ENCODE measurements at places on chromosomes 12 and 14. TPM values are rescaled to one million over a fixed set of nuclear protein-coding genes. Genes with fewer than 3 reads are reported as not detected.

DNA sequence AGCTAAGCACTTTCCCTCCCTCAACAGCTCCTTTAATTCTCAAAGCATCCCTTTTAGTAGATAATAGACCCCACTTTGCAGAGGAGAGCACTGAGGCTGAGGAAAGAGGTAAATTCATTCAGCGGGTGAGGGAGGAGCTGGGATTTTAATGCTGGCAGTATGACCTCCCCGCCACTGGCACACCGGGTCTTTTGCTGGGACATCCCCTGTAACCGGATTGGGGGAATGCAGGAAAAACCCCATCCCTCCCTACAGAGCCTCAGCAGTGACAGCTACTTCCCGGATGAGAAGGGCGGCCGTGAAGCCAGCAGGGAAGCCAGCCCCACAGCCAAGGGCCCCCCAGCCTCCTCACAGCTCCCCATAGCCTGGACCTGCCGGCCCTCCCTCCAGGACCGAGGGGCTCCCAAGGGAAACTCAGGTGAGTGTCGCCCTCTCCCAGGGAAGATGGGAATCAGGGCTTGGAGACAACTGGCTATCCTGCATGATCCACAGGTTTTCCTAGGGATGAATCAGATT is 12.1 kb downstream of the ZBTB39 start:
- peaks cover 6% of the 10 kb centered on the region for H3K36me3 ChIP-seq
- H3K4me1 ChIP-seq, result peaks cover 33% of the 10 kb centered on the region
- DNase-seq, result no peak
- no peak overlapping the region for H3K4me3 ChIP-seq

- H3K36me3 ChIP-seq, result peaks cover 9% of the 10 kb centered on the region
- no peak for DNase-seq
- no peaks in the 10 kb centered on the region for H3K27me3 ChIP-seq
- no peaks in the 10 kb centered on the region for H3K4me1 ChIP-seq
- H3K27ac ChIP-seq, result no peak overlapping the region
Observed at GRCh38 chr14:77508249-77508648, 9.6 kb upstream of the ISM2 start.

DNA sequence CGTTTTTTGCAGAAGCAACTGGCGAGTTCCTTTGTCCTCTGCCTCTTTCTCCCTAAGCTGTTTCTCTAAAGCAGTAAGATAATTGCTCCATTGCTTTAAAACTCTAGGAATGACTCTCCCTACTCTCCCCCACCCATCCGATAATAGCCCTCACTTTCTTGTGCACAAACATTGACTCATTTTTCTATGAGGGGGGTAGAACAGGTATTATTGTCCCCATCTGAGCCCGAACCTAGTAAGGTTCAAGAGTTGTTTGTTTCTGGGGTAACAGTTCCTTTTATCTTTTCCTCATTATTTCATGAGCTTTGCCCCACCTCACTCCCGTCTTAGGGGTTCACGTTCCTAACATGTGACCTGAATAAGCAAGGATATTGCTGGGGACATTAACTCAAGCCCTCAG is 190.6 kb downstream of the EMP1 start:
- H3K27me3 ChIP-seq, result peaks cover 8% of the 10 kb centered on the region
- H3K27ac ChIP-seq, result no peak overlapping the region
- DNase-seq, result no peak
- no peaks in the 10 kb centered on the region for H3K36me3 ChIP-seq
- H3K4me1 ChIP-seq, result no peaks in the 10 kb centered on the region

- no peak overlapping the region for H3K4me3 ChIP-seq
- H3K27me3 ChIP-seq, result peaks cover 6% of the 10 kb centered on the region
- H3K4me1 ChIP-seq, result no peaks in the 10 kb centered on the region
- no peaks in the 10 kb centered on the region for H3K36me3 ChIP-seq
Observed at GRCh38 chr12:65501093-65501621, 222.7 kb downstream of the MSRB3 start.

DNA sequence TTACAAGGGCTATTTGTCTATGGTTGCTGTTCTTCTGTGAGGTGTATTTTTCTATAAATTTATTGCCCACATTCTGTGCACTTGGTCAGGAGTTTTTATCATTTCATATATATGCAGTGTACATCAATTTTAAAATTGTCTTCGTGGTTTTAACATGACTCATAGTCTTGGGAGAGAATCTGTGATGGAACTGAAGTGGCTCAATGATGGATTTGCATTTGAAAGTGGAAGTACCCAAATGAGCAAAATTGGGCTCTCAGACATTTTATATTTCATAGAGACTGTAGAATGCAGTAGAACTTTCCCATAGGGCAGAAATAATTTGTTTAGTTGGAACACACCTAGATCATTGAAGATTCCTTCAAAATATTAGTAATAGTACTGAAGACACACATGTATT is 1.9 kb upstream of the SCFD1 start:
- peaks cover 5% of the 10 kb centered on the region for H3K36me3 ChIP-seq
- peak overlapping the region; percentile 84 for H3K4me3 ChIP-seq
- no peaks in the 10 kb centered on the region for H3K27me3 ChIP-seq
- peak overlapping the region; percentile 28 for H3K27ac ChIP-seq
- no peak for DNase-seq

- no peak overlapping the region for H3K4me3 ChIP-seq
- no peak for DNase-seq
- no peak overlapping the region for H3K27ac ChIP-seq
- H3K36me3 ChIP-seq, result no peaks in the 10 kb centered on the region
Observed at GRCh38 chr14:105581551-105582341, 55.4 kb downstream of the TMEM121 start.

DNA sequence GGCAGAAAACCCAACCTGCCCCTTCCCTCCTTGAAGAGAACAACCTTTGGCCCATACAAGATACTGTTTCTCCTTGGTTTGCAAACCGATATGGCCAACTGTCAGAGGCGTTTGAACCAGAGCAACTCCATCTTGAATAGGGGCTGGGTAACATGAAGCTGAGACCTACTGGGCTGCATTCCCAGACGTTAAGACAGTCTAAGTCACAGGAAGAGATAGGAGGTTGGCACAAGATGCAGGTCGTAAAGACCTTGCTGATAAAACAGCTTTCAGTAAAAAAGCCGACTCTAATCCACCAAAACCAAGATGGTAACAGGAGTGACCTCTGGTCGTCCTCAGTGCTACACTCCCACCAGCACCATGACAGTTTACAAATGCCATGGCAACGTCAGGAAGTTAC is 42.7 kb upstream of the TMEM132C start:
- H3K27ac ChIP-seq, result no peak overlapping the region
- H3K27me3 ChIP-seq, result no peaks in the 10 kb centered on the region

DNA sequence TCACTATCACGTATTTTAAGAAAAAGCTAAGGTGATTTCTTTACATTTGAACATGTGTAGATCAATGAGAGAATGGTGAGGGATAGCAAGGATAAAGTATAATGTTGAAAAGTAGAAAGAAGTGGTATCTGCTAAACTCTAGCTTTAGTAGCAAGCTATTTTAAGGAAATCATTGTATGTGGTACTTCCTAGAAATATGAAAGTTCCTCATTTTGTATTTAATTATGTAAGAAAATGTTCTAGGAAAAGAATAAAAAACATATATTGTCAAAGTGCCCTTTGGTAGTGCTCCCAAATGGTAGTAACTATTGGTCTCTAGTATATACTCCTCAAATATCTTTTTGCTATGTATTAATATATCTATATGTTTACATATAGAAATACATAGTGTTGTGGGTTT is 35.7 kb downstream of the RAB21 start:
- no peak overlapping the region for H3K4me3 ChIP-seq
- H3K27me3 ChIP-seq, result no peaks in the 10 kb centered on the region
- peaks cover 6% of the 10 kb centered on the region for H3K4me1 ChIP-seq
- no peak overlapping the region for H3K27ac ChIP-seq

DNA sequence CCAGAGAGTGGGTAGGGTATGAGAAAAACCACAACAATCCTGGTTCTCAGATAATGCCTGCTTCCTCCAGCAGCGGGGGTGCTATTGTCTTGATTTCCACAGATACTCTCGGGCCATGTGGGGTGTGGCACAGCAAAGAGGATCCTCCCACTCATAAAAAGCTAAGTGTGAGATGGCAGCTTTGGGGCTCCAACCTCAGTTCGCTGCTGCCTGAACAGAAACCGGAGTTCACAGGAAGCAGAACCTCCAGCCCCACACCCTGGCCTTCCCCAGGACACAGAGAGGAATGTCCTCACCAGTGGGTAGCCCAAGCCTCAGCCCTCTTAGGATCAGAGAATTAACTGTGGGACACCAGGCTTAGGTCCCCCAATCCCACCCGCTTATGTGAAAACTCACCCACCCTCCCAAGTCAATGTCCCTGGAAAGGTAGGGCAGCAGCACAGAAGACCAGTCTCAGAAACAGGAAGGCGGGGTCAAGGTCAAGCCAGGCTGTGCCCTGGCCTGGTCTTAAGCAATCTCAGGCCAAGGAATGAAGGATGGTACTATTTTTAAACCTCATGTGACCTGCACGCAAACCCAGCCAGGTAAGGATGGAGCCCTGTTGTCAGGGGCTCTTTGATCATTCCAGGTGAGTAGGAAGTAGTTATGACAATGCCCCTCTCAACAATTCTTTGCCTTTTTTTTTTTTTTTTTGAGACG is 9.0 kb downstream of the KCTD10 start:
- no peak overlapping the region for H3K27ac ChIP-seq
- DNase-seq, result no peak
- H3K4me3 ChIP-seq, result no peak overlapping the region
- H3K4me1 ChIP-seq, result peaks cover 19% of the 10 kb centered on the region

DNA sequence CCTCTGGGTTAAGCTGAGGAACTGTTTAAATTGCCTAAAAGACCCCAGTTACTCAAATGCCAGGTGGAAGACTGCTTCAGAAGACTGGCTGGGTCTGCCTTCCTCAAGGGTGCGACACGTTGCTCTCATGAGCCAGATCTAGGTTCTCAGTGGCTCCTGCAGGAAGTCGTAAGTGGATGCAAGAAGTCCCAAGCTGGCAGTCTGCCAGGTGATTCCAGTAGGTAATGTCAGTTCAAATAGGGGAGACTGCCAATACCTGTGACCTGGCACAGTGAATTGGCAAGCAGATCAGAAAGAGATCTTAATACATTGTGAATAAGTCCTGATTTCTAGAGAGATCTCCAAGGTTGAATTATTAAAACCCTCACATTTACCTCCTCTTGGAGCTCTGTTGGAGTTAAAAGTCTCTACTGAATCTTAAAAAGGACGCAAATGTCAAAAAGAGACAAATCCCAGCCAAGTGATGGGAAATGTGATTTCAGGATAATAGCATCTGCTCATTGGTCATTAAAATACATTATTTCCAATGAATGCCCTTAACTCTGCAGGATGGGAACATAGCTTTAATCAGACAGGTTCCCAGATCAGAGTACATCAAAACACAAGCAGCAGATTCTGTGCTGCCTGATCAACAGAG is 98.8 kb upstream of the FRMD6 start:
- no peaks in the 10 kb centered on the region for H3K4me1 ChIP-seq
- no peak overlapping the region for H3K4me3 ChIP-seq
- no peaks in the 10 kb centered on the region for H3K36me3 ChIP-seq
- no peaks in the 10 kb centered on the region for H3K27me3 ChIP-seq

GRCh38 chr12:103036581-103037214 is 79.2 kb downstream of the ASCL1 start:
- no peaks in the 10 kb centered on the region for H3K4me1 ChIP-seq
- peaks cover 1% of the 10 kb centered on the region for H3K36me3 ChIP-seq
- DNase-seq, result no peak
- no peak overlapping the region for H3K4me3 ChIP-seq
- no peak overlapping the region for H3K27ac ChIP-seq

GRCh38 chr12:49624921-49625577 is 1.7 kb downstream of the PRPF40B start:
- H3K27ac ChIP-seq, result no peak overlapping the region
- H3K4me3 ChIP-seq, result peak overlapping the region; percentile 14
- DNase-seq, result no peak

DNA sequence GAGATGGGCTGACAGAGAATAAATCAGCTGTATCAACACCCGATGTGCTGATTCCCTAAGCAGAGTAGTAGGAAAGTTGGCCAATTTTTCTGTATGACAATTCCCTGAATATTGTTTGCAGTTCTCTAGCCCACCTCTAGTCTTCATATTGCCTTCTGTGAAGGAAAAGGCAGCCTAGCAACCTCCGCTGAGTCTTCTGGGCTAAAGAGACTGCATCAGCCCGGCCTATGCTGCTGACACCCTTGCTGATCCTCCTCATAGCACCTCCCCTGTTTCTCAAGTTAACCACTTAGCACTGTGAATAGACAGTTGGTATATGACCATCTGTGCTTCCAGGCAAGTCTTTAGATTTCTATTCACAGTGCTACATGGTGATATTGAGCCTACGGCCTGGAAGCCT is 161.1 kb upstream of the EGLN3 start:
- no peak for DNase-seq
- H3K27me3 ChIP-seq, result peaks cover 6% of the 10 kb centered on the region

DNA sequence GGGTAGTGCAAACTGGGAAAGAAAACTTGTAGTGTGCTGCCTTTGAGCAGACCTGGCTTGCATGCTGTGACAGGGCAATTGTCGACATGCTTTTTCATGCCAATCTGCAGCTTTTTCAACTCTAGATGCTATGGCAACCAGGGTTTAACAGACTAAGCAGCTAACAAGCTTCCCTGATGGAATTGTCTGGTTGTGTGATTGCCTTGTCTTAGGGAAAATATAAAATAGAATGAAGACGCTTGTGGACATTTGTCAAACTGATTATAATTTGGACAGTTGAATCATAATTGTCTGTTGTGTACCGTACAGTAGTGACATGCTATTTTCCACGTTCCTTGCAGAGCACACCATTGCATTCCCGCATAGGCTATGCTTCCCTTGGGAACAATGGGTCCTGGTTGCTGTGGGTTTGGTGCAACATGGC is 113.0 kb downstream of the FOXG1 start:
- no peaks in the 10 kb centered on the region for H3K36me3 ChIP-seq
- H3K27ac ChIP-seq, result no peak overlapping the region
- no peaks in the 10 kb centered on the region for H3K4me1 ChIP-seq
- no peaks in the 10 kb centered on the region for H3K27me3 ChIP-seq
- no peak overlapping the region for H3K4me3 ChIP-seq
- no peak for DNase-seq

GRCh38 chr12:88793096-88793495 is 212.8 kb upstream of the KITLG start:
- H3K27me3 ChIP-seq, result no peaks in the 10 kb centered on the region
- H3K4me1 ChIP-seq, result no peaks in the 10 kb centered on the region
- H3K27ac ChIP-seq, result no peak overlapping the region
- H3K4me3 ChIP-seq, result no peak overlapping the region
- no peaks in the 10 kb centered on the region for H3K36me3 ChIP-seq

- no peaks in the 10 kb centered on the region for H3K36me3 ChIP-seq
- H3K27me3 ChIP-seq, result no peaks in the 10 kb centered on the region
- no peak for DNase-seq
- H3K27ac ChIP-seq, result no peak overlapping the region
- H3K4me3 ChIP-seq, result no peak overlapping the region
Observed at GRCh38 chr12:17588968-17589367, 501.0 kb downstream of the RERGL start.

GRCh38 chr14:74846168-74846567 is 29.8 kb downstream of the PROX2 start:
- H3K4me3 ChIP-seq, result no peak overlapping the region
- no peaks in the 10 kb centered on the region for H3K36me3 ChIP-seq
- peaks cover 19% of the 10 kb centered on the region for H3K4me1 ChIP-seq
- H3K27me3 ChIP-seq, result no peaks in the 10 kb centered on the region
- H3K27ac ChIP-seq, result no peak overlapping the region

GRCh38 chr12:88580051-88580871 is at the start of gene KITLG:
TSS of gene KITLG (minus strand) at chr12:88580471. CDS start at chr12:88580278, 193 bp downstream.
- H3K27ac ChIP-seq, result no peak within 1 kb of the TSS
- peaks cover 9% of the 10 kb centered on the region for H3K4me1 ChIP-seq
- no peaks in the 10 kb centered on the region for H3K36me3 ChIP-seq
- H3K27me3 ChIP-seq, result peaks cover 63% of the 10 kb centered on the region

Gene SLC5A8
- total RNA-seq, result not detected

Gene SRRM4
- total RNA-seq, result not detected

Gene TEX22
- total RNA-seq, result 1.8 TPM

Gene LALBA
- total RNA-seq, result not detected

Gene TMED10
- total RNA-seq, result 235 TPM

Gene ADGRD1
- total RNA-seq, result 2.5 TPM

Gene OR4E2
- not detected for total RNA-seq

Gene FAM186B
- total RNA-seq, result 0.74 TPM

Gene DEGS2
- total RNA-seq, result 4.2 TPM

Gene LYZ
- 0.37 TPM for total RNA-seq

Gene ADAM21
- total RNA-seq, result not detected

Gene EPYC
- not detected for total RNA-seq

All from activated T-cell treated with anti-CD3 and anti-CD28 coated beads, Interleukin-2, amount 50 U/mL, for 72 hours (primary cell).